ENCODE measurements at places on chromosomes 16 and 17.

DNA sequence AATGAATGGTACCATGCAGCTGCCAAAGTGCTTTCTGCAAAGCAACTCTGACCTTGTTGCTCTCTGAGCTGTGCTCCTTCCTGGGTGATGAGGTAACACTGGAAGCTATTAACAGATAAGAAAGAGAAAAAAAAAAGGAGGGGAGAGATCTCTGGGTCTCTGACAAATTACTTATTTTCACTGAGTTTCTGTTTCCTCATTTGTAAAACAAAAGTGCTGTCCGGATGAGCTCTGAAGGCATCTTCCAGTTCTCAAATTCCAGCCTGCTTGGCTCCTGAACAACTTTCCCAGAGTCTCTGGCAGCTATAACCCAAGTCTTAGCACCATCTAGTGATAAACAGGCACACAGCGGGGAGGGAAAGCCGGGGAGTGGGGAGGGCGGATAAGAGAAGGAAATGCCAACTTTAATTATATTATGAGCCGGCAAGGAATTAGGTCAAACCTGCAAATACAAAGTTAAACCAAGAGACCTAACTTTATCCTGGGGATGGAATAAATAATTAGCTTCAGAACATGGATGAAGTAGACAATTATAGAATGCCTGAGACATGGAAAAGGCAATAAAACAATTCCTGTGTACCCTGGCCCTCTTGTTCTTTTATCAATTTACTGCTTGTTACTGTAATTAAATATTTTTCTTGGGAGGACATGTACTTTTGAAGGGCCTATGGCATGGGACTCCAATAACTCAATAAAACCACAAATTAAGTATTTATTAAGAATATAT is 61.3 kb upstream of the KIFC3 start:
- no peak for DNase-seq

GRCh38 chr17:59431601-59432000 is 100.1 kb downstream of the YPEL2 start:
- DNase-seq = no peak

DNA sequence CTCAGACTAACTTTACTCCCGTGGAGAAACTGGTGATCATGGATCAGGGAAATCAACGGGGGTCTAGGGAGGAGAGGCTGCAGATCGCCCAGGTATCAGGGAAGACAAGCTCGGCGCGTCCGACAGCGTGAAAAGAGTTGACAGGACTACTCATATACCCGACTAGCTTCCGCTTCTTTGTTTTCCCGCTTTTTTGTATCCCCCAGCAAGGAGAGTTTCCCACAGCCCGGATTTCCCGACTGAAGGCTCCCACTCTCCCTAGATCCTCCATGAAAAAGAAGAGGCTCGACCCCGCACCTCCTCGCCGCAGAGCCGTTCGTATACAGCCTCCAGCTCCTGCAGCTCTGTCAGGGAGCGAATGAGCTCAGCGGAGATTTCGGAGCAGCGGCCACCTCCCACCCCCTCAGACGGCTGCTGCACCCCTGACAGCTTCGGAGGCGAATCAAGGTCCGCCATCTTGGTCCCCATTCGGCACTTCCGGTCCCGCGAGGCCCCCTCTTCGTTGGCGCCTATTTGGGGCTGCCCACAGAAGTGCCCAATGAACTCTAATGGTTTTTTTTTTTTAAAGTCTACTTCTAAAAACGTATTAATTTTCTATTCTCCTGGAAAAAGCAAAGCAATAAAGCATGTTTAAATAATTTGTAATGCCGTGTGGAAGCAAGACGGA is at the start of gene COG4:
Gene COG4 (minus strand): TSS at position 479 of the 667 bp plus-strand sequence. CDS start 11 bp downstream, at position 468.
- peak; percentile 65 for DNase-seq

DNA sequence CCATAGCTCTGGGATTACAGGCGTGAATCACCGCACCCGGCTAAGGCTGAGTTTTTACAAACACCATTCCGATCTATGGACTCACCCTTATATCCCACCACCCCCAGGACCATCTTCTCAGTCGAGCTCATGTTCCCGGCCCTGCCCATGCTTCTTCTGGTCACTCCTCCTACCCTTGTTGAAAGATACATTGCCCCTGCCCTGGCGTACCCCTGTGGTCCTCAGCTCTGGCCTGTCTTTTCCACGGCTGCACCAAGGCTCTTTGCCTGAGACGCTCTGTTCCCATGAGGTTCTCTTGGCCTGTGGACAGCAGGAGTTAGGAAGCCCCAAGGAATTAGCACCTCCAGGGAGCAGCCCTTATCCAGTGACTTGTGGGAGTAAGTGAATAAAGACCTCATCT is 379.4 kb upstream of the TNRC6C start:
- DNase-seq = no peak

- no peak for DNase-seq
These were observed 80.1 kb downstream of the SOCS1 start for GRCh38 chr16:11175787-11176341.

DNA sequence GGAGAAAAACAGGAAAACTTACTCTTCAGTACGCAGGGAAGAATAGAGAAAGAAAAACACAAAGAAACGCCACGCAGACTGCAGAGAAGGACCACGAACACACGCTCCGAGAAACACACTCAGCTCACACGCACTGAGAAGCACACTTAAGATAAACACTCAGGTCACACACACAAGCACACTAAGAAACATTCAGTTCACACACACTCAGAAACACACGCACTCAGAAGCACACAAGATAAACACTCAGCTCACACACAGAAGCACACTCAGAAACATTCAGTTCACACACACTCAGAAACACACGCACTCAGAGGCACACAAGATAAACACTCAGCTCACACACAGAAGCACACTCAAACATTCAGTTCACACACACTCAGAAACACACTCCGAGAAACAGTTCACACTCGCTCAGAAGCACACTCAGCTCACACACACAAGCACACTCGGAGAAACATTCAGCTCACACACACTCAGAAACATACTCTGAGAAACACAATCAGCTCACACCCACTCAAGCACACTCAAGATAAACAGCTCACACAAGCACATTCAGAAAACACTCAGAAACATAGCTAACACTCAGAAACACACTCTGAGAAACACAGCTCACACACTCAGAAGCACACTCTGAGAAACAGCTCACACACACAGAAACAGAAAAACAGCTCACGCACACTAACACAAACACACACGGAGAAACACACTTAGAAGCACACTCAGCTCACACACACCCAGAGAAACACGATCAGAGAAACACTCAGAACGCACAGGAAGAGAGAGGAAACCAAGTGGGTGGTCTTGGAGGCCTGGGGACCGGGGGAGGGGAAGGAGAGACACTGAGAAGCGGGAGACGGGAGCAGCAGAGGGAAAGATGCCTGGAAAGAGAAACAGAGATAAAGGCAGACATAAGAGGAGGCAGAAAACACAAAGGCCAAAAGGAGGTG is 908 bp downstream of the TMEM98 start:
- DNase-seq = no peak

DNA sequence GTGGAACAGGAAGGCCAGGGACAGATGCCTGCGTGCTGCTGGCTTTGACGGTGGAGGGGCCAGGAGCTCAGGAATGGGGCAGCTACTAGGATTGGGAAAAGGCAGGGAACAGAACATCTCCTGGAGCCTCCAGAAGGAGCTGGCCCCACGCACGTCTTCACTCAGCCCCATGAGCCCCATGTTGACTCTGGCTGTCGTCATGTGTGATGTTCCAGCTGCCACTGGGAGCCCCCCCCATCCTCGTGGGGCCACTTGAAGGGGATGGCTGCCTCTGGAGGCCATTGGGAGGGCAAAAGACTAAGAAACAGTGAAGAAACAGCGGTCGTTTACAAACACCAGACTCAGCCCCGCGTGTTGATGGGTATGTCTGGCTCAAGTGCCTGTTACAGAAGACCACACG is 18.5 kb upstream of the APRT start:
- no peak for DNase-seq

- no peak for DNase-seq
These were observed 1.4 kb downstream of the RAP1GAP2 start for GRCh38 chr17:2797637-2798036.

DNA sequence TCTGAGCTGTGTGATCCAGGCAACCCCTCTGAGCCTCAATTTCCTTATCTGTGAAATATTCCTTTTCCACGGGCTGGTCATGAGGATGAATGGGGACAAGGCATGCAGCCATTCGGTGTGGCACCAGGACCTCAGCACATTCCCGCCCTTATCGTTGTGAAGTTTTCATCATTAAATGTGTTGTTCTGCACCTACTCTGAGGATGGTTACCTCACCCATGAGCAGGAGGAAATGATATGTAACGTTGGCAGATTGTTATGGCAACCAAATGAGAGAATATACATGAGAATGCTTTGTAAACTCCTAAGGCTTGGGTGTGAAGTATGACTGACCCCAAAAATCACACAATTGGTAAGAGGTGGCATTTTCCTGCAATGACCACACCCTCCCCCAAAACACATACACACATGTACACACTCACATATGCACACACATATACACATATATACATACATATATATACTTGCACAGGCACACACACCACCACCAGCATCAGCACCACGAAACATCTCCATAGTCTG is 39.5 kb downstream of the SMARCE1 start:
- no peak for DNase-seq

DNA sequence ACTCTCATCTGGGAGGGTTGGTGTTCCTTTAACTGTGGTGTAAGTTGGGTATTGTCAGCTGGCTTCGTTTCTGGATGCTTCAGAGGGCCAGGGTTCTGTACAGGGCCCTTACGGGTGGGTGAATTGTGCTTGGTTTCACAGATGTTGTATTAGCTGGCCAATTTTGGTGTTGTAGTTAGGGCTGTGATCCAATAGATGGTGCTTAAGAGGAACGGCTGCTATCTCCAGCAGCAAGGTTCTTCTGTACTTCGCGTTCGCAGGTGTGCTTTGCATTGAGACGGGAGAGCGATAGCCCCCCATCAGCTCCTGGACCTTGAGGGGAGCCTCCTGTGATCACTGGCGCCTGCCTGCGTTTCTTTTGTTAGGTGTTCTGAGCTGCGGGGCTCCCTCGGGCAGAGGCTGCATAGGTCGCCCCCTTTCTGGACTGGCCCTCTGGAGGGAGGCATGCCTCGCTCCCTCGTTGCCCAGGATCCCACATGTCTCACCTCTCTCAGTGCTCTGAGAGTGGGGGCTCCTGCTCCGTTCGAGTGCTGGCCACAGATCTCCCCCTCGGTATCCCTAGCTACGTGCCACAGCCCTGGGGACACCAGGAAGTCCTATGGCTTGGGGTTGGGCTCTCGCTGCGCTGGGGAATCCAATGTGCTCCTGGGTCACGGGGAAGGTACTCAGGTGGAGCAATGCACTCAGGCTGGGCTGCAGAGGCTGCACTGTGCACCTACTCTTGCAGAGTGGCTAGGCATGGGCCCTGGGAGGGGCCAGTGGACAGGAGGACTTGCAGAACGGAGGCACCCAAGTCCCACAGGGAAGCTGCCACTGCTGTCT is 837 bp upstream of the PRDM7 start:
- no peak for DNase-seq

Data from NCI-H1436 treated with DMSO at 0.1 percent for 48 hours (cell line).